ENCODE measurements at places on chromosomes 3 and 15.

DNA sequence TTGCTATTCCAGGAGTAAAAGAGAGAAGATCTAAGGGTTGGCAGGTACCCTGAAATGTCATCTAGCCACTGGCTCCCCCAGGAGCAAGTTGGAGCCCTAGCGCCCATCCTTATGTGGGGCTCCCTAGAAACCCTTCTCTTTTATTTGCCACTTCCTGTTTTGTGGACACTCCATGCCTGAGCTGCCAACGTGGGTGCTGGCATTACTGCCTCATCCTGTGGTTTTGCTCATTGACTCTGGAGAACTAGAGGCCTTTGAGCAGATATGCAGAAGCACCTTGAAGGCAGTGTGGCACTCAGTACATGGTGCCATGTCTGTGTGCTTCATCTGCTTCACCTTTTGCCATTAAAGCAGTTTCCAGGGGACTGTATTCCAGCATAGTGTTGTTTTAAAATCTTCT lies 8.1 kb downstream of the EDEM1 start:
- no peak for DNase-seq

DNA sequence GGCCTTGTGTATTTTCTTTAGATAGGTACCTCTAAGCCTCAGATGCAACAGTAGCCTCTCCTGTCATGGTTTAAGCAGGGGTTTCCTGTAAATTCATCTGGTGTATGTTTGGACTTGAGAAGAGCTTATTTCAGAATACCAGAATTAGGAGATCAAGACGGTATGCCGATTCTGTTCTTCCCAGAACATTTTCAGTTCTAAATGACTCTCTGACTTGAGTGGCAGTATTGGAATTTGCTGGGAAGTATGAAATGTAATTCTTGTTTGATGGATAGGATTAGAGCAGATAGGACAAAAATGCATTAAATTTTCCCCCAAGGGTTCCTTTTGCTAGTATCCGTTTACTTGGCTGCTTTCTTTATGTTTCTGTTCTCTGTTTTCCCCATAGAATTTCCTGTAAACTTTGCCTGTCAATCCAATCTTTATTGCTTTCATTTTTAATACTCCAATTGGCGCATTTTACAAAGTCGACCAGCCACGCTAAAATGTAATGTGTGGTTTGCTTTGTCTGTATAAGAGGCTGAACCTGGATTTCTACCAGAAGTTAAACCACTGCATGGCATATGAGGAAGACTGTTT lies 612.2 kb downstream of the RBMS3 start:
- no peak for DNase-seq

- DNase-seq = no peak
Measured at GRCh38 chr15:85463276-85463892, 83.0 kb downstream of the AKAP13 start.

- DNase-seq = no peak
Measured at GRCh38 chr3:114217266-114217665, 20.1 kb downstream of the ZNF80 start.

DNA sequence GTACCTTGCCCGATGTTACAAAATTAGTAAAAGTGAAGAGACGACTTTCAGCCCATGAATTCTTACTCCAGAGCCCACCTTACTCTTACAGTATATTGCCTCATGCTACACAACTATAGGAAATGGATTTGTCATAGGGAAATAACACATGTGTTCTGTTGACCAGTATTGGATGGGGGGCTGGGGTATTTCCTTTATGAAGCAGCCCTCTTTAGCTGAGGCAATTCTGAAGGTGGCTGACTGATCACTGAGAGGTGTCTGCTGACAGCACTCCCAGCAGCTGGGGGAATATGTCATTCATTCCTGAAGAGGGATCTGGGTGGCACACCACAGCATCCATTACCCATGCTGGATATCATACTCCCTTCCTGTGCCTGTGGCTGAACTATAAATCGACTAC lies 6.4 kb upstream of the GOLM2 start:
- no peak for DNase-seq

DNA sequence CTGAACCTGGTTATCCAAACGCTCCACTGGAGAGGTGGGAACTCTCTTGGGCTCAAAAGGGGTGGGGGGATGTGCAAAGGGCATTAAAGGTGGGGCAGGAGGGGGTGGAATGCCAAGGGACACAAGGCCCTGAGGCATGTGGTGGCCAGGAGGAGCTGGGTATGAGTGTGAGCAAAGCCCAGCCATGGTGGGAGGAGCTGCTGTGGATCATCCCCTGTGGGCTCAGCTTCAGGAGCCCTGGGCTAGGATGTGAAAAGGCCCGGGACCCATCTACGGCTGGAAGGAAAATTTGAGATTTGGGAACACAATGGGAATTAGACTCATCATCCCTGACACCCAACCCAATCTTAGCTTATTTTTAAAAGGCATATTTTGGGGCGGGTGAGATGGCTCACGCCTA lies 33.3 kb downstream of the MGLL start:
- no peak for DNase-seq
